Posterior cingulate gyrus (tissue), 11 donors: ENCODE measurements at places on chromosomes 3 and 15.

DNA sequence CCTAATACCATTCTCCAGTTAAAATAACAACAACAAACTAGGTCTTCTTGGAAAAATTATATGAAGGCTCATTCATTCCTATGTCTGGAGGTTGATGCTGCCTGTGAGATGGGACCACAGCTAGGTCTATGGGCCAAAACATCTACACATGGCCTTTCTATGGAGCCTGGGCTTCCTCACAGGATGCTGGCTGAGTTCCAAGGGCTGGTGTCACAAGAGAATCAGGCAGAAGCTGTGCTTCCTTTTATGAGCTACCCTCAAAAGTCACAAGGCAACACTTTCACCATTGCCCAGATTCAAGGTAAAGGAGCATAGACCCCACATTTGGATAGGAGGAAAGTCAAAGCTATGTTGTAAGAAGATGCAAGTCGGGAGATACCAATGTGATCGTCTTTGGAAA is 4.6 kb upstream of the RTP2 start:
- no peak for DNase-seq

GRCh38 chr3:4776980-4777581 is 202.2 kb upstream of the BHLHE40 start:
- DNase-seq, result no peak

DNA sequence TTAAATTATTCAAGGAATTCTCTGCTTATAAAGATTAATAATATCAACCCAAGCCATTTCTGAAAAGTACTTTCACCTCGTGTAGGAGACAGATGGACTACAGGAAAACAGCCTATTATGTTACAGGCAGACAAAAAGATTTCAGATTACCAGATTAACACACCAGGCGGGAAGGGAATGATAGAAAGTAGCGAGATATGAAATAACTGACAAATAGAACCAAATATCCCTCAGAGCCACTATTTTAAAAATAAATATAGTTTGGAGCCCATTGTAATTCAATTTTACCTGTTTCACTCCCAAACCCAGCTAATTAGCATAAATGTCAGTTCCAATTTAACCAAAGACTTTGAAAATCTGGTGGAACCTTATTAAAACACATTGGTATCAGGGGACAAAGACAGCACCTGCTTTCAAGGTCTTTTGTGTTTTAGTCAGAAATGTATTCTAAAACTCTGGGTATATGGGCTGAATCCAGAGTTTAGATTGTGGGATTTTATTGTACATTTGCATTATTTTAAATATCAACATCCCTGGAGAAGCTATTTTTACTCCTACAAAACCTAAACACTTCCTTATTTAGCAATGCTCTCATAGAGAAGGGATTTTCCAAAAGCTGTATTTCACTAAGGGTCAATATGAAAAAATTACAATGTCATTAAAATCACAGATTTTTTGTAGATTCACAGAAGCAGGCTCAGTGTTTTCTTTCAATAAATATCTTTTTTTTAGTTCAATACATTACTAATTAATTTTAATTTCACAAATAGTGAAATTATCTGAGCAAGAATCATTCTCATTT is 138.4 kb downstream of the TNIK start:
- DNase-seq, result no peak

DNA sequence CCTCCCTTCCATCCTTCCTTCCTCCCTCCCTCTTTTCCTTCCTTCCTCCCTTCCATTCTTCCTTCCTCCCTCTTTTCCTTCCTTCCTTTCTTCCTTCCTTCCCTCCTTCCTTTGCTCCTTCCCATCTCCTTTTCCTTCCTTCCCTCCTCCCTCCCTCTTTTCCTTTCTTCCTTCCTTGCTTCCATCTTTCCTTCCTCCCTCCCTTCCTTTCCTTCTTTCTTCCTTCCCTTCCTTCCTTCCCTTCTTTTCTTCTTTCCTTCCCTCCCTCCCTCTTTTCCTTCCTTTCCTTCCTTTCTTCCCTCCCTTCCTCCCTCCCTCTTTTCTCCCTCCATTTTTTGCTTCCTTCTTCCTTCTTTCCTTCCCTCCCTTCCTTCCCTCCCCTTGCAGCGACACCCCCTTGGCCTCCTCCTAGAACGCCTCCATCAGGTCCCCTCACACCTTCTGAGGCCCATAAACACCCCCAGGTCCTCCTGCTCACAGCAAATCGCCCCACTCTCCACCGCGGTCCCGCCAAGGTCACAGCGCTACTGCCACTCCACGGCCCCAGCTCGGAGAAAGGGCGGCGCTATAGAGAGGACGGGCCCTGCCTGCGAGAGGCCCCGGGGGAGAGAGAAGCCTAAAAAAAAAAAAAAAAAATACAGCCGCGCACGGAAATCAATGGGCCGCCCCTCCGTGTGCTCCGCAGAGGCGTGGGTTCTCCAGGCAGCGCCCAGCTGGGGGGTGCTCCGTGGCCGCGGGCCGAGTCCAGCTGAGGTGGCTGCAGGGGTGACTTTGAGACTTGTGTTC is 328.2 kb downstream of the OCA2 start:
- no peak for DNase-seq

GRCh38 chr15:52217186-52217585 is 26.0 kb upstream of the GNB5 start:
- DNase-seq, result no peak

DNA sequence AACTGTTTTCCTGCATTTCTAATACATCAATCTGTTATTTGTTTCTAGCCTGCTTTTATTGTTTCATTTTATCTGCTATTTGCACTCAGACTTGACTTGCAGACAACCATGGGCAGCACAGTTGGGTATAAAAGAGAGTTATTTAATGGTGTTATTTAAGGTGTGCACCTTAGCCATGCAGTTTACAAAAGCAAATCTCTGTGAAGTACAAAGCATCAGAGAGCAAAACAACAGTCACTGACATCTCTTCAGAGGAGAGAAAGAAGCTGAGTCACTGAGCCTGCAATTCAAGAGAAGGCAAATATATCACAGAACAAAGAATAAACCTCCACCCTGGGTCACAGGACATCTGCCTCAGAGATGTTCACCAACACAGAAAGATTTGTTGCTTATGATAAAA is 255.9 kb upstream of the ICE2 start:
- no peak for DNase-seq

DNA sequence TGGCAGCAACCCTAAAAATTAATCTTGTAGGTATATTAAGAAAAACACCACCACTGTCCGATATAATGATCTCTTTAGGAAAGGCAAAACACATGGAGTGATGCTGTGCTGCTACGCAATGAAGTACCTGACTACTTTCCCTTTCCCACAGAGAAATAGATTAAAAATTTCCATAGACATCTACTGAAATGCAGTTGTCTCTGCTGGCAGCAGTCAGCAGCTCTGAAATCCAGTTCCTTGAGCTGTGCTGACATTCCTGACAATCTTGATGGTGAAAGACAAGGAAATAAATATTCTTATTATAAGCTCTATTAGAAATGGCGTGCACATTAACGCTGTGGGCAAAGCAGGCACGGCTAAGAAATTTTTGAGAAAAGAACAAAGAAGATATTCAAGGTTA is 287.6 kb downstream of the IL5RA start:
- DNase-seq, result no peak

DNA sequence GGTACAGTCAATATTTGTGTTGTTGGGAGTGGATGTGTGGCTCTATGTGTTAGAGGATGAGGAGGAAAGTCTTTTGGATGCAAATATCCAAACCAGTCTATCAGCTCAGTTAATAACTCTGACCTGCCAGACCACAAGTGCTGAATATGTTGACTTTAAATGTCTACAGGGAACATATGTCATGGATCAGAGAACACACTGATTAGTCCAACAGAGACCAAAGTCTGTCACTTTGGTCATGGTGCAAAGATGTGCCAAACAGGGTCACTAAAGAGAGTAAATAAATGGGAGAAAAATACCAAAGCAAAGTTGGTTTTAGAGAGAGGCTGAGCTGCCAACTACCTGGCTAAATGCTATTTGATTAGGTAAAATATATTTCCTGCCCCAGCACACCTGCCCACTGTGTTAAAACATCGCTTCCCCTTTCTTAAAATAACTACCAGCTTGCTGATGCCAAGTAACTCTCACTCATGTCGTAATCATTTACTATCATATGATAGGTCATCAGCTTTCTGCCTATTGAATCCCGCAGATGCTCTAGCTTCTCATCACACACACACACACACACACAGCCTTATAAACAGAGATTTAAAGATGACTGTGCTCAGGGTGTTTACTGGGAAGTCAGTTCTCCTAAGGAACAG is 173.3 kb downstream of the PDZRN3 start:
- DNase-seq, result no peak

DNA sequence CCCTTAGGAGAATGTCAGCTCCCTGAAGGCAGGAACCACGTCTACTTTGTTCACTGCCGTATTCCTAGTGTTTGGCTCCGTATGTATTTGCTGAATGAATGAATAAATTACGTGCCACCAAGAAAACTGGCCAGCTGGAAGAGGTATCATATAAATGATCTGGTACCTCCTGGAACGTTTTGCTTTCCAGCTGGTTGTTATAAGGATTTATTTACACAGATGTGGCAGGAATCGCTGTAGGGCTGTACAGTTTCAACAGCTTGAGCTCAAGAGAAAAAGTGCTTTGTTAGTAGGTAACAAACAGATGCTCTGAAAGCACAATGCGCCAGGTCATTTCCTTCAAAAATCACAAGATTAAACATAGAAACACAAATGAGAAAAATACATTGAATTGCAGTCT is 108.8 kb upstream of the ATP2B2 start:
- DNase-seq, result no peak

GRCh38 chr15:57056357-57056756 is 137.9 kb downstream of the TCF12 start:
- DNase-seq, result no peak

- DNase-seq, result no peak
Measured at GRCh38 chr15:67116742-67117141, 51.3 kb downstream of the SMAD3 start.

DNA sequence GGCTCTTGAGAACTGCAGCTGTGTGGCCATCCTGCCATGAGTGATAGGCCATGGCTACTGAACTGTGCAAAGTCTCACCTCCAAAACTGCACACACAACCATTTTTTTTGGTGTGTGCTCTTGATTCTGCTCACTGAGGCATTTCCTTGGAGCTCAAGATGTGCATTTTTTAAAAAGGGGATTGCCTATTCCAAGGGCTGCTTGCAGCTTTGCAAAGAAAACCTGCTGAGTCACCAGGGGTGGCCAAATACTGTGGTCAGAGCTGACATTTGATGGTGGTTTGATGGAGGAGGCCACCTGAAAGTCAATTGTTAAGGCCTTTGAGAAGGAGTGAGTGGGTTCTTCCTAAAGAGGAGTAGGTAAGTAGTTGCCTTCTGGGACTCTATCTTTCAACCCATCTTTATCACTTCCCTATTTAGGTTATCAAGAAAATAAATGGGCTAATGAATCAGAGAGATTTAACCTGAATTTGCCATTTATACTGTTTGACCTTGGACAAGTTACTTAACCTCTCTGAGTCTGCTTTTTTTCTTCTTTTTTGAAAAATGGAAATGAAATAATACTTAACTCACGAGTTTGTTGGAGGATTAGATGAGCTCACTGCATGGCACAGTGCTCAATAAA is 87.9 kb downstream of the CHST2 start:
- DNase-seq, result no peak

DNA sequence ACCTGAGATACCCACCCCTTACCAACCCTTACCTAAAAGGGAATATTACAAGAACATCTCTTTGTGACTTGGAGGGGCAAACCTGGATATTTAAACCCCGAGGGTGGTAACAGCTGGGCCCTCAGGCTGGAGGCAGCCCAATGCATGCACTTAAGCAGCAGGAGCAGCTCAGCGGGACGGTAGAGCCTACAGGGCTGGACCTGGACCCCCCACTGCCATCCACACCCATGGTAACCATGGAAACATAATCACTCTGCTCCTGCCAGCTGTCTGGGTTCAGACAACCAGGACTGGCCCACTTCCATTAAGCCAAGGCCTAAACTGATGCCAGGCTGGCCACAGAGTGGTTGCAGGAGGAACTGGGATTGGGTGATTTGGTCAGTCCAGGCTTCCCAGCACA is 52.8 kb downstream of the ETFA start:
- no peak for DNase-seq

- no peak for DNase-seq
Measured at GRCh38 chr3:155553780-155554179, 191.1 kb downstream of the PLCH1 start.

GRCh38 chr3:48064292-48064829 is 48.1 kb upstream of the MAP4 start:
- DNase-seq, result no peak

DNA sequence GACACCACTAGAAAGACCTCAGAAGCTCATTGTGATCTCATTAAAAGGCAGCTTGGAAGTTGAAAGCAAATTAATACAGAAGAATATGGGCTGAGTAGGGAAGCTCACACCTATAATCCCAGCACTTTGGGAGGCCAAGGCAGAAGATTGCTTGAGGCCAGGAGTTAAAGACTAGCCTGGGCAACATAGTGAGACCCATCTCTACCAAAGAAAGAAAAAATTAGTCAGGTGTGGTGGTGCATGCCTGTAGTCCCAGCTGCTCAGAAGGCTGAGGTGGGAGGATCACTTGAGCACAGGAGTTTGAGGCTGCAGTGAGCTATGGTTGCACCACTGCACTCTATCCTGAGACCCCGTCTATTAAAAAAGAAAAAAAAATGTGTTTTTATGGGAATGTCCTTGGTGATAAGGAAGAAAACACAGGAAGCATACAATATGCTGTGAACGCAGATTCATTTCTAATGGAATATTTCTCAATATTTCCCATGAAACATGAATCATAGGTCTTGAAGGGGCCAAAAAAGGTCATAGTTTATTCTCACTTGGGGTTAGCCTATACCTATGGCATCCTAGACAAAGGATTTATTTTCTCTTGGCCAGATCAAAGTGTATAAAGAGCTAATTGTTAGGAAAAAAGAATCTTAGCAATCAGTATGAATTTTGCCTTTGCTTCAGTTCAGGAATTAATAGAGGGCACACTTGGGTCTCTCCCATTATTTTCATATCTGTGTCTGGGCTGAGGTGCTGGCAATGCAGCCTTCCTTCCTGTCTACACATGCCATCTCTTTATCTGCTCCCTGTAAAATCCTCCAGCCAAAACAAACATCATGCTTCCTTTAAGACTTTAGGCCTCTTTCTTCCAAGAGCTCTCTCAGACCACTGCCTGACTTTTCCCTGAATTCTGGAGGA is 98.2 kb downstream of the FNDC3B start:
- DNase-seq, result no peak
